ENCODE measurements at places on chromosomes 16 and 17.

DNA sequence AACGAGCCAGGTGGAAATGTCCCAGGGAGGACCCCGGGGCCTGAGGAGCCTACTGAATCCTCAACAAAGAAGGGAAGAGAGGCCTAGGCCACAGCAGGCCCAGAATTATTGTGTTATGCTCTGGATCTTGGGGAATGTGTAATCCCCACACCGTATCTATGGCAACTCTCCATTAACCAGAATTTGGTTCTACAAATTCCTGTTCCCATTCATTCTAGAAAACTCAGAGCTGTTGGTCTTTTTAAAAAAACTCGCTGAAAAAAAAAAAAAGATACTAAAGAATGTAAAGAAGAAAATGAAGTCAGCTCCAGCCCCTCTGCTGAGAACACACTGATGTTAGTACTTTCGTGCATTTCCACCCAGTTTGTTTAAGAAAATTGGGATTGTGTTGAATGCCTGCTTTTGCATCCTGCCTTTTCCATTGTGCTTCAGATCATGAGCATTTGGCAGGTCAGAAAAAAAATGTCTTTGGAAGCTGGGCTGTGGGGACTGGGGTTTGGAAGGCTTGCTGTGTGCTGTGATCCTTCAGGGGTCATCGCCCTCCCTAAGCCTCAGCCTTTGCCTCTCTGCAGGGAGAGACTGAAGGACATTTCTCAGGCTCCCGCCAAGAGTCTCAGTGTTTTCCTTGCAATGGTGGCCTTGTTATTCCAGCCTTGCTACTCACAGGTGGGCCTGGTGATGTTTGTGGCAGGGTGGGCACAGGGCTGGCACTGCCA lies 69.5 kb downstream of the SREBF1 start:
- DNase-seq, result no peak

DNA sequence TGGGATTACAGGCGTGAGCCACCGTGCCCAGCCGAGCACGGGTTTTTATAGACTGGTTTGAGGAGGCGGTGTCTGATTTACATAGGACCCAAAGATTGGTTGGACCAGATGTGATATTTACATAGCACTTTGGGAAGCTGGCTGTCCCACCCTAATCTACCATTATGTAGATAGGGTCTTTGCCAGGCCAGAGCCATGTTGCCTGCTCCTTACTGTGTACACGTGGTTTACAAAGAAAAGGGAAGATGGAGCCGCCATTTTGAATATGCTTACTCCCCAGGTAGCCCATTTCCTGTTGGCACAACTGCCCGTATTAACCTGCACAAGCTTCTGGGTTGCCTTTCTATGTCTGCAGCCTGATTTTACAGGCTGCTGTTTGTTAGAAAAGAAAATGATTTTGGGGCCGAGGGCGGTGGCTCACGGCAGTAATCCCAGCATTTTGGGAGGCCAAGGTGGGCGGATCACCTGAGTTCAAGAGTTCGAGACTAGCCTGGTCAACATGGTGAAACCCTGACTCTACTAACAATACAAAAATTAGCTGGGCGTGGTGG lies 89.9 kb upstream of the EEF2KMT start:
- DNase-seq, result no peak

DNA sequence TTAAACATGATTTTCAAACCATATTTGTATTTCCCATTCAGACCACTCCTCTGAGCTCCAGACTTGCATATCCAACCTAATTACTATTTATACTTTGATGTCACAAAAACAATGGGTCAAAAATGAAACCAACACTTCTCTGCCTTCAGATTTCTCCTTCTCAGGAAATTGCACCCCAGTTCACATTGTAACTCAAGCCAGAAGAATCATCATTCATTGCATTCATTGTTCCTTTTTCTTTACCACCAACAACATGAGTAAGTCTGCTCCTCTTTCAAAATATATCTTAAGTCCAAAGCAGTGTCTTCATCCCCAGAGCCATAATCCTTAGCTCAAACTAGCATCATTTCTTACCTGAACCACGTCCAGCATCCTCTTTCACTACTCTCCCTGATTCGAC lies 2.6 kb upstream of the AKAP1 start:
- no peak for DNase-seq

GRCh38 chr17:82242977-82243647 lies 14.3 kb downstream of the SLC16A3 start:
- DNase-seq, result no peak

- no peak for DNase-seq
These were observed 2.4 kb downstream of the FXR2 start for GRCh38 chr17:7612294-7612640.
